Activated gamma-delta T cell treated with Interleukin-2 at 50 U/mL for 16 hours (primary cell): ENCODE measurements at places on chromosomes 4 and X.

GRCh38 chr4:101885574-101885973 lies 95.0 kb downstream of the BANK1 start:
- no peak for DNase-seq

DNA sequence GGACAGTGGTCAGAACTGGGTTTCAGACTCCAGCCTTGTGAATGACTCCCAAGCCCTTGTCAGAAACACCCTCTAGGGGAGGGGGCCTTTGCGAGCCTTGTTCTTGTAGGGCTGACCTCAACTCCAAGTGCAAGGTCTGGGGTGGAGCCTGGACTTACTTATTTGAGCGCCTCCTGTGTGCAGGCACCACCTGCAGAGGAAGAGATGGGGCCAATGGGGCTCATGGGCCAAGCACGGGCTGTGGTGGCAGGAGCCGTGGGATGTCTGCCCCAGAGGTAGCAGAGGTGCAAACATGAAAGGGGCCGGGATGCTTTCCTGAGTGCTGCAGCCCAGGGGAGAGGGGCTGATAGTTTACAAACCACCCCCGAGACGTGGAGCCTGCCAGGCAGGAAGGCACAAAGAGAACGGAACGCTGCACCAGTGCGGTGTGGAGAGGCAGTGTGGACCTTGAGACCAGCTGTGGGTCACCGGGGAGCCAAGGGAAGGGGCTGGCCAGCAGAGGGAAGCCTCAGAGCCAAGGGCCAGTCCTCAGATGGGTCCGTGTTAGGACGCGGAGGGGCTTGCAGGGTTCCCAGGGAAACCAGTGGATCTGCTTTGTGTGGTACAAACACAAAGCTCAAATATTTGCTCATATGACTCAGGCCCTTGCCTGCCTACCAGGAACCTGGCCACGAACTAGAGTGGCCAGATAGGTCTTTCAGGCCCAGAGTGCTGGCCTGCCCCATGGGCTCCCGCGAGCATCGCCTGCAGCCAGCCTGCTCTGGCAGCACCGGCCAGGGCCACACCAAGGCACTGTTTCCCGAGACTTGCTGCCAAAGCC lies 8.7 kb upstream of the TADA2B start:
- no peak for DNase-seq

GRCh38 chr4:52574036-52574435 lies 85.1 kb downstream of the USP46 start:
- DNase-seq: no peak

GRCh38 chrX:118329175-118329574 lies 16.7 kb upstream of the WDR44 start:
- no peak for DNase-seq

GRCh38 chr4:4627111-4627510 lies 85.3 kb upstream of the STX18 start:
- no peak for DNase-seq

- DNase-seq: no peak
Measured at GRCh38 chr4:573122-573892, 2.8 kb downstream of the TMEM271 start.

GRCh38 chr4:128565054-128565453 lies 244.4 kb upstream of the JADE1 start:
- DNase-seq: no peak

DNA sequence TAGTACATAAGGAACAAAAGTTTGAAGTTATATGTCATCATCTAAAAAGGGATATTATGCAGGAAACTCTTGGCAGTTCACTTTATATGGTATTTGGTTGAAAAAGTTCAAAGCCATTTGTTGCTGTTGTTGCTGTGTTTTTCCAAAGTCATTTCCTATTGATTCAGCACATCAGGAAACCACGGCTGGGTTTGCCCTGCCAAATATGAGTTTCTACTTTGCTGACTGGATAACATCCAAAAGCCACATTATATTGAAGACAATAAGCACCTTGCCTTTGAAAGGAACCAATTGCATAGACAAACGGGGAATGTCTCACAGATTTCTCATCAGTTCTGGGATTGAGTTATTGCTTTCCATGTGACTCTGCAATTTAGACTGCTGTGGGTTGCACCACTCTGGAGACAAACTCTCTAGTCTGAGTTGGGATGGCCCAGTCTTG lies 206.1 kb downstream of the SLC39A8 start:
- no peak for DNase-seq

- no peak for DNase-seq
Measured at GRCh38 chr4:88335092-88335665, 43.5 kb upstream of the HERC6 start.

DNA sequence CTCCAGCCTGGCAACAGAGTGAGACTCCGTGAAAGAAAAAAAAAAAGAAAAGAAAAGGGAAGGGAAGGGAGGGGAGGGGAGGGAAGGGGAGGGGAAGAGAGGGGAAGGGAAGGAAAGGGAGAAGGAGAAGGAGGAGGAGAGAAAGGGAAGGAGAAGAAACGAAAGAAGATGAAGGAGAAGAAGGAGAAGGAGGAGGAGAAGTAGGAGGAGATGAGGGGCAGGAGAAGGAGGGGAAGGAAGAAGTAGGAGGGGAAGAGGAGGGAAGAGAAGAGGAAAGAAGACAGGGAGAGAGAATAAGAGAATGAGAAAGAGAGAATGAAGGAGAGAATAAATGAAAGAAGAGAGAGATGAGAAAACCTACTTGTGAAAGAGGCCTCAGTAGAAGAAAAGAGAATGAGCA lies 170.3 kb downstream of the DHRSX start:
- no peak for DNase-seq

DNA sequence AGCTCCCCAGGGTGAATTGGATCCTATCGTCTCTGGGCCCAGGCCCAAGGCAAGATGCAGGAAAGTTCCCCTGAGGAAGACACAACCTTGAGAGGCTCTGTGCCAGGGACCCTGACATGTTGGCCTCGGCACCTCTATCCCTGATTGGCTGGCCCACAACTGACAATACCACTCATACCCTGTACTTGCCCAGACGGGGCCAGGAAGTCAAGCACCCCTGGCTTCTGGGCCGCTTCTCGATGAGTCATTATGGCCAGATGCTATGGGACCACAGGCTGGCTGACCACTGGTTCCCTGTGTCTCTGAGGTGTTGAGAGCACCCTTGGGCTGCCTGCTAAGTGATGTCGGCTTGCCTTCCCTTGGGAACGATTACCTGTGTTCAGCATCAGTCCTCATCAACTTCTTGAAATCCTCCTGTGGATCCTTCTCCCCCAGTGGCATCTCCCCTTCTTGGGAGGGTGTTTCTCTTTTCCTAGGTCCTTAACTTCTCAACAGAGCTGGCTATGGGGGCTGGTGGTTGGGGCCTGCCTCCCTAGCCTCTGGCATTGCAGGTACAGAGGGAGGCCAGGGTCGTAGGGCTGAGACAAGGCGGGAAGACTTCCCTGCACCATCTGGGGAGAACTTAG lies 54.5 kb upstream of the MAMLD1 start:
- DNase-seq: no peak

DNA sequence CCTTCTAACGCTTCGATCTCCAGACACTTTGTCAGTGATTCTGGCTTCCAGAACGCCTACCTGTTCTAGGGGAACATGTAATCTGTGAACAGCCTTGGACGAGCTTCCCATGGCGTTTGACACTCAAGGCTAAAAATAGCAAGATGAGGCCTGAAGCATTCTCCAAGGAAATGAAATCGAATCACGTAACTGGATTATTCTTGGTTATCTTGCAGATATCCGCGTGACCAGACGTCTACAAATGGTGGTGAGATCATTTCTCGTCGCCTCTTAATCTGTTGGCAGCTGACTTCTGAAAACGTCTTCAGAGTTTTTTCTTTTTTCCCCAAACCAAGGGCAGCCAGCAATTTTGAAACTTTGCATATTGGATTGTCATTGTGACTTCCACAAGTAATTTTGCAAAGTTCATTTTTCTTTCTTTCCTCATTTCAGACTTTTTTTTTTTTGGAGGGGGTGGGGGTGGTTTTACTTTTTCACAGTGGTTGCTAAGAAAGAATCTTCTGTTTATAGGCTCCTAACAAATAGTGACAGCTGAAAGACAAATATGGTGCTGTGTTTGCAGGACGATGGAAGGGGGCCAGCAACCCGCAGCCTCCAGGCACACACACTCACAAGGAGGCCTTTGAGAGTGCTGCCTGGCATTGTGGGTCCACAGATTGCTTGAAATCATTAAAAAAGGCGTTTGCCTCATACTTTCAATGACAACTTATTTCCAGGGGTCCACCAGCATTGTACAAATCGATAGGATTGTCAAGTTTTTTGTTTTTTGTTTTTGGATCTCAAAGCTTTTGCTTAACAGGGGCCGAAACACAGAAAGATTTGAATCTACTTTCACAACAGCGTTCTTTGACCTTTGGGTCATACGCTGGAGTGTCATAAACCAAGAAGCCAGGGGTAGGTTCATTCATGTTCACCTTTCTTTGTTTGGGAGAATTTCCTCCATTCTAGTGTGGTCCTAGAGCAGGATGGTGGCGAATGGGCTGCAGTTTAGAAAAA lies 32.4 kb upstream of the PDLIM3 start:
- DNase-seq: no peak

DNA sequence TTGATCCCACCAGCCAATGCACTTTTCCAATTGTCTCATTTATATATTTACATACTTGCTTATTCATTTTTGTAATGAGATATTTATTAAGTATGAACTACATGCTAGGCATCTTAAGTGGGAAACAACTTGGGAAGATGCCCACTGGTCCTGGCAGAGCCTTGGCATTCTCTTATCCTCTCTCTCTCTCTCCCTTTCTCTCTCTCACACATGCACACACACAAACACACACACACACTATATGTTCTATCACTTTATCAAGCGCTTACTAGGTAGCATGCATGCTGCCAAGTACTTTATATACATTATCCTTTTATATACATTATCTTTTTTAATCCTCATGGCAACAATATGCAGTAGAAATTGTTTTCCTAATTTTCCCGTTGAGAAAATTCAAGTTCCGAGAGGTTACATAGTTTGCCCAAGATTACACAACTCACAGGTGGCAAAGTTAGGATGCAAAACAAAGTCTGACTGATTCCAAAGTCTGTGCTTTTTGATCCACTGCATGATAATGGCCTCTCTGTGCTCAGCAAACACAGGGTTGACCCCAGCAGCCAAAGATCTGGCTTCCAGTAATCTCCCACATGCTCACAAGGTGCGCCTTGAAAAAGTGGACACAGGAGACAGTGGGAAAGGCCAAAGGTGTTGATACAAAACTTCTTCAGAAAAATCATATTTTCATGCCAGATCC lies 173.1 kb upstream of the KLF3 start:
- no peak for DNase-seq

DNA sequence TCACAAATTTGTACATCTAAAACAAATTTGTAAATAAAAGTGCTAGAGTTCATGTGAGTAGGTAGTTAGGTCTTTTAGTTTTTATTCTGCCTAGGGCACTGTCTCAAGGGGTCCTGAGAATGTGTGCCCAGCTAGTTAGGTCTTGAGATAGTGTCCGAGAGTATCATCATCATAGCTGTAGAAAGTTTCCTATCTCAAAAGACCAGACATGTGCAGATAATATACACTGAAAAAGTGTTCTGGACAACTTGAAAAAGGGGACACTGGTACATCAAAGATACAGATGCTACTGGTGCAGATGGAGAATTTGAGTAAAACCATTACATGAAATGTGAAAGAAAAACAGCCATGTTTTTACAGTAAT lies 1.8 kb upstream of the ZCCHC4 start:
- DNase-seq: no peak

DNA sequence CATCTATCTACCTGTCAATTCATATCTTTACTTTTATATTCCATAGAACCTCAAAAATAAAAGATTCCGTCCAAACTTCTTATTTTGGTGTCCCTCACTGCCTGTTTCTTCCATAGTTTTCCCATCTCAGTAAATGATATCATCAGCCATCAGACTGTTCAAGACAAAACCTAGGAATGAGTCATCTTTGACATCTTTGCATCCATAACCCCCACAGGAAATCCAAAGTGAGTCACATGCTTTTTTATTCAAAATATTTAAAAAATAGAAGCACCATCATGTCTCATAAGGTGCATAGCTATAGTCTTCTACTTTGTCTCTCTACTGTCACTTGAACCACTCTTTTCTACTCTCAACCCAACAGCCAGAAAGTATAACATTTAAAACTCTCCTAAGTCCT lies 29.9 kb upstream of the CXXC4 start:
- DNase-seq: no peak
